LoVo (cell line): ENCODE measurements at places on chromosomes 13 and 19.

GRCh38 chr13:31853643-31854326 is 114.5 kb downstream of the RXFP2 start:
- DNase-seq: no peak

- DNase-seq: no peak
Observed at GRCh38 chr19:47096721-47097120, 16.9 kb downstream of the ZC3H4 start.

- no peak for DNase-seq
Observed at GRCh38 chr13:29934531-29935308, 84.3 kb upstream of the UBL3 start.

GRCh38 chr19:913080-913748 is at the start of gene R3HDM4:
Gene R3HDM4, minus strand, starts transcription at chr19:913219. Its CDS starts 62 bp downstream, at chr19:913157.
- DNase-seq: peak; percentile 72

GRCh38 chr19:38852231-38853044 is 2.7 kb upstream of the HNRNPL start:
- peak; percentile 71 for DNase-seq

DNA sequence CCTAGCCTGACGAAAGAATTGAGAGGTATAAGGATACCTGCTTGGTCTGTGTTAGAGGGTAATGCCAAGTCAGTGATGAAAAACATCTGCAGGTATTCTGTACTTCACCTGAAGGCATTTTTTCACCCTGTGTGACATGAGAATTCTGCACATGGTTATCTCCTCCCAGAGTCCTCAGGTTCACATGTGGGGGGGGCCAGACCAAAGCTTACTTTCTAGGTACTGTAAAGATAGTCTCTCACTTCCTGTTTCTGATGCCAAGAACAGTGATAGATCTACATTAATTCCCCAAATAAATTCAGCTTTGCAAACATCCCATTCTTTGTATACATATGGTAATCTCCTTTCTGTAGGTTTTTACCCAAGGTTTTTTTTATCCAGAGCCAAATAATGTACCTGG is 53.4 kb downstream of the GPC6 start:
- DNase-seq: no peak

DNA sequence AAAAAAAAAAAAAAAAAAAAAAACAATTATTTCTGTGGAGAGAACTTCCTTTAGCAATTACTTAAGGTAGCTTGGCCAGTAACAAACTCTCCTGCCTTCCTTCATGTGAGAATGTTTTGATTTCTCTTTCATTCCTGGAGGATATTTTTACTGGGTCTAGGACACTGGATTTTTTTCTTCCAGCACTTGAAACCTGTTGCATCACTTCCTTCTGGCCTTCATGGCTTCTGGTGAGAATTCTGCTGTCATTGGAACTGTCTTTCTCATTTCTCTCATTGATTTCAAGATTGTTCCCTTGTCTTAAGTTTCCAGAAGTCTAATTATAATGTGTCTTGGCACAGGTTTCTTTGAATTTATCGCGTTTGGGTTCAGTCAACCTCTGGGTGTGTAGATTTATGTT is 19.3 kb upstream of the RAB20 start:
- DNase-seq: no peak

- no peak for DNase-seq
Observed at GRCh38 chr13:113977976-113978375, 4.1 kb upstream of the C13orf46 start.

GRCh38 chr13:26017196-26017921 is 34.5 kb downstream of the SHISA2 start:
- DNase-seq: no peak

DNA sequence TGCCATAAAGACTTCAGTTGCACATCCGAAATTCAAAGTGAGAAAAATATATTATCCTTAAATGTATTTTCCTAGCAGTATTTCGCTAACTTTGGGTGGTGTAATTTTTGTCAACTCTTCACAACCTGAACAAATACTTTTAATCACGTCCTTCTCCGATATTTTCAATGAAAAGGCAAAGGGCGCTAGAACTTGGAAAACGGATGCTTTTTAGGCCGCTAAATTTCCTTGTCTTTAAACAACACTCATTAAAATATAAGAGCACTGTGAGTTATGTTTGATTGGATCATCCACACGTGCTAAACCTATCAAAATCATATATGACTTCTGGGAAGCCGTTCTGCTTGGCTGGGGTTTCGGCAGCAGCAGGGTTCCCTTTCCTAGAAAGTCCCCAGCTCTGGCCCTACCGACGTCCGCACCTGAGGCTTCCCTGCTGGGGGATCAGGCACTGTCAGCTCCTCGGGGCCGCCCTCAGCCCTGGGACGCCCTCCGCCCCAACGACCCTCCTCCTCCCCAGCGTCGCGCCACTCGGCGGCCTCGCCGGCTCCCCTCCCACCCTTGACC is 462 bp upstream of the MPHOSPH8 start:
- no peak for DNase-seq

GRCh38 chr13:23867027-23867491 is 22.1 kb downstream of the MIPEP start:
- DNase-seq: no peak

GRCh38 chr19:9945319-9945966 is 9.1 kb upstream of the OLFM2 start:
- no peak for DNase-seq

DNA sequence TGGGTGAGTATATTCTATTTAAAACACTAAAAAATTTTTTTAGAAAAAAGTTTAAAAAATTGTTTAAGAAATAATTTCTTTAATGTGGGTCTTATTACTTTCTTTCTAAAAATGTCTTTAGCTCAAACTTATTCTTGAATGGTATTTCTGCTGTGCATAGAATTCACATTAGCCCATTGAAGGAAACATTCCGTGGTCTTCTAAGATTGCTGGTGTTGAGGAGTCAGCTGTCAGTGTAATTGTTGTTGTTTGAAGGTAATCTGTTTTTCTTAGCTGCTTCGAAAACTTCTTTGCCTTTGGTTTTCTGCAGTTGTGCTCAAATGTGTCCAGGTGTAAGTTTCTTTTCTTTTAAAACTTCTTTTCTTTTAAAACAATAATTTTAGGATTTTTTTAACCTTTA is 85.4 kb upstream of the KLF12 start:
- no peak for DNase-seq

DNA sequence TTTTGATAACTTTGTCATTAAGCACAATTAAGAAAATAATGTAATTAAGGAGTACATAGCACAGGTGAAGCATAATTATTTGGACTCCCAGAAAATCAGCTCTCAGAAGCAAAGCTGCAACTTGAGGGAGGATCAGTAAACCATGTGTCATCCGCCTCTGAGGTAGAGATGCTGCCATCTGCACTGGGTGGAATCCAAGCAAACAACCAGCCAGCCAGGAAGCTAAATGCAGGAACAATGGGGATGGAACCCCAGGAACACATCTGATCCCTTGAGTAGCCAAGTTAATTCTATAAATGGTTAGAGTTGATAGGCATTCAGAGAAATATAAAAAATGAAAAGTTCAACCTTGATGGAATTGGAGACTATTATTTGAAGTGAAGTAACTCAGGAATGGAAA is 520.2 kb downstream of the RFC3 start:
- DNase-seq: no peak

DNA sequence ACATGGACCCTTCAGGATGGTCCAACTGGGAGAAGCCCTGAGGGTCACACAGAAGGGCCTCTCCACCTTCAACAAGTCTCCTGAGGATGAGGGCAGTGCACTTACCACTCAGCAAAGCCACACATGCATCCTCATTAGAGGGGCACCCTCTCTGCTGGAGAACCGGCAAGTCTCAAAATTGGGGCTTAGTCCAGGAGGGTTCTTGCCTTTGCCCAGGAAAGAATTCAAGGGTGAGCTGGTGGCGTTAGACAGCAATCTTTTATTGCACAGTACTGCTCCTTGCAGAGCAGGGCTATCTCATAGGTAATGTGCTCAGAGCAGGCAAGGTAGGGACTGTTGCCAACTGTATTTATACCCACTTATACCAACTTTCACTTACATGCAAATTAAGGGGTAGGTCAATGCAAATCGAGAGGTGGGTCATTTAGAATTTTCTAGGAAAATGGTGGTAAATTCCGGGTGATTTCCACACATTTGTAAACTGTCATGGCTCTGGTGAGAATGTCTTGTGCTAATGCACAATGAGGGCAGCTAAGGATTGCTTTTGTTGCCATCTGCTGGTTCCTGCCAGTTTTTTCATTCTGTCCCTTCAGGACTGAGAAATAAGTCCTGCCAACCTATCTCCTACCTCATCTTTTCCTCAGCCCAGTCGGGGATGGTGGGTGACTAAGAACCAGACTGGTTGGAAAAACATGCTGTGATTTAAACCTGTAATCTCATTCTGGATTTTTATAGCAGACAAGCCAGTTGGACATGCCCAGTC is 27.8 kb upstream of the IGSF23 start:
- peak; percentile 11 for DNase-seq

DNA sequence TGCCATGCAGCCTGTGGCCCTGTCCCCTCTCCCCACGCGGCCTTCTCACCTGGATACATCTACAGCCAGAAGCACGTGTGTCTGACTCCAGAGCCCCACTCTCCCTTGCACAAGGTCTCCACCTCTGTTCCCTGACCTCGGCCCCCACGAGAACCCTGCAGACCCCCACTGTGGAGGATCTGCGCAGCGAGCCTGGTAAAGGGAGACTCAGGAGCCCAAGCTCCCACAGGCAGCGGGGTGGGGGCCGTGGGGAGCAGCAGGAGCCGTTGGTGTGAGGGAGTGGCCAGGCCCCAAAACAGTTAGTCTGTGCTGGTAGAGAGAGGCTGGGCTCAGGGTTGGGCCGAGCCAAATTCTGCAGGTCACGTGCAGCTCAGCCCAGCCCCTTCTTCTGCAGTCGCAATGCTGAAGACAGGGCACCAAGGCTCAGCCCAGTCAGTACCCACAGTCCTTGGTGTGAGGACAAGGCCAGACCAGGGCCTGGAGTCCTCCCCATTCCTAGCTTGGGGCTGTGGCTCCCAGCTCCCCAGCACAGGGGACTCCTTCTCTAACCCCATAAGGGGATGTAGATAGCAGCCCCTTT is 28.7 kb upstream of the SLC7A10 start:
- no peak for DNase-seq

DNA sequence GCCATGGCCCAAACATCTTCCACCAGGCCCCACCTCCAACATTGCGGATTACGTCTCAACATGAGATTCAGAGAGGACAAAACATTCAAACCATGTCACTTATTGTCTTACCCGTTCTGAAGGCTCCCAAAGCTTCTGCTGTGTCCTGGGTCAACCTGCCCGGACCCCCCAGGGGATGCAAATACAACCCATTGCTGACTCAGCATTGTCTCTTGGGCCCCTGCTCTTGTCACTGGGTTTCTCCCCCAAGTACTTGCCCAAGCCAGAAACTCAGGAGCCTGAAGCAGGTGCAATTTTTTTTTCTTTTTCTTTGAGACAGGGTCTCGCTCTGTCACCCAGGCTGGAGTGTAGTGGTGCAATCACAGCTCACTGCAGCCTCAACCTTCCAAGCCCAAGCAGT is 144.5 kb downstream of the KCTD15 start:
- no peak for DNase-seq

- DNase-seq: peak; percentile 99
Observed at GRCh38 chr19:18364826-18365528, 21.0 kb upstream of the GDF15 start.

GRCh38 chr13:75596657-75597182 is 39.4 kb upstream of the LMO7 start:
- no peak for DNase-seq

DNA sequence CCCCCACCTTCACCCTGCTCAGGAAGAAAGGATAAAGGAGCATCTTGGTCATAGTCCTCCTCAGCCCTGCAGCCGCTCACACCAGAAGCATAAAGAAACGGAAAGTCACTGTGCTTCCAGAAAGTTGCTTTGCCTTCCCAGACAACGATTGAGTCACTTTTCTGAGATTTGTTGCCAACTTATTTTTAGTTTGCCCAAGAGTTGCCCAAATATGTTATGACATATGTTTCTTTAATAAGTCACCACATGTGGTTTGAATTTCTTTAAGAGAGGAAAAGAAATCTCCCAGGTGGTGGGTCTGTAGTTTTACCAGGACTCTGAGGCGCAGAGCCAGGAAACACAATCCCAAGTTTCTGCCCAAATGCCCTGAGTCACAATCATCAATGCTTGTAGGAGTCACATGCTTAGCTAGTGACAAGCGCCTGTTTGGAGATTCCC is 63.4 kb upstream of the LRCH1 start:
- no peak for DNase-seq

DNA sequence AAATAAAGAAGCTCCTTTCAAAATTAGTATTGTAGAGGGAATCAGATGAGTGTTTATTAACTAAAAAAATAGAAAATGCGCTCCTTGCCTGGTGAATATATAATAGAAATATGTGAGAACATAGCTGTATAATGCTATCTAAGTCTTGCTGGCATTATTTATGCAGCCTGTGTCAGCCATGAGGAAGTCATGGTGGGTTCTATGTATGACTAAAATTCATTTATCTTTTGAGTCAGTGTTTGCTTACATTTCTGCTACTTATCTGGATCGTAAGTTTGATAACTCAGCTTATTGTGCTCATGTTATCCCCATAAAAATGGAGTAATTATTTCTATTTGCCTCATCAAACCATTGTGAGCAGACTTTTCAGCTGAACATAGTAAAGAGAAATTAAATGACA is 449.3 kb downstream of the OXGR1 start:
- DNase-seq: no peak

DNA sequence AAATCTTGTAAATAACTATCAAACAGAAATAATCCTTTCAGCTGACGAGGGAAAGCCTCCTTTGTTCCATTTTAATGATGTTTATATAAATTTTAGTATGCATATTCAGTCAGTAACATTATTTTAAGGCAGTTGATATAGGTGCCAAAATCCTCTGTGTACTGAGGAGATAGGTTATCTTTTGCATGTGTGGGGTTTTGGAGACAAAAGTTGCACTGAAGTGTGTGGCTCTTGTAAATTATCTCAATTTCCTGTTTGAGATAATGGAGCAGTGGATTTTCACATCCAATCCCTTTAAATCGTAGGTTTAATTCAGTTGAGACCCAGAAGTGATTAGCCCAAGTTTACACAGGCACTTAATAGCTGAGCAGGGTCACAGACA is 106.6 kb downstream of the RGCC start:
- no peak for DNase-seq

- DNase-seq: no peak
Observed at GRCh38 chr13:69955271-69955670, 152.4 kb upstream of the ATXN8OS start.

GRCh38 chr19:39746836-39747529 is 9.2 kb upstream of the CLC start:
- no peak for DNase-seq
